ENCODE measurements at places on chromosomes 2 and 18.

GRCh38 chr2:95007822-95008221 is 17.7 kb upstream of the MAL start:
- no peak for DNase-seq

DNA sequence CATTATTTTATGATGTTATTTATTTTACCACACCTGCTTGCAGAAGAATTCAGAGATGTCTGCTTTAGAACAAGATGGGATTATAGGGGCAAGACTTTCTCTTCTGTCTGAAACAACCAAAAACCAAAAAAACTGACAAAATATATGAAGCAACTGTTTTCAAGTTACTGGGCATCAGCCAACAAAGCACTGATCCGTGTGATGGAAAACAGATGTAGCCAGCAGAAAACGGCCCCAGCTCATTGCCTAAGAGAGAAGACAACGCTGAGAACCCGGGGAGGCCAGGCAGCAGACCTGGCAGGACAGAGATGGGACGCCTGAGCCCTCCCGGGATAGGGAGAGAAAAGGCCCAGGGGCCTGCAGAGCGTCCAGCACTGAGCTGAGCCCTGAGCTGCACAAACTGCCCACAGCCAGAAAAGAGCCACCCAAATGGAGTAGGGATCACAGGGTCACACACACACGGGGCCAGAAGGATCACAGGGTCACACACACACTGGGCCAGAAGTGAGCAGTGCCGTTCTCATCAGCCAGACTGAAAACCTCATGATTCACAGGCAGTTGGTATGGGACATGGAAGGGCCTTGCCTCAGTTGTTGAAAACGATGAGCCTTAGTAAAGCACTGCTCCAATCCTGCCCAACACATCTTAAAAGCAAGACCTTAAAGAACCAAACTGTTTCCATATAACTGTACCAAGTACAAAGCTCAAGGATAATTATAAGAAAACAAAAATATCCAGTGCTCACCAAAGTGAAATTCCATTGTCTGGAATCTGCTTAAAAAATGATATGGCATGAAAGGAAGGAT is 12.1 kb downstream of the PXDN start:
- no peak for DNase-seq

GRCh38 chr2:215290980-215291599 is 20.8 kb upstream of the ATIC start:
- DNase-seq = no peak

DNA sequence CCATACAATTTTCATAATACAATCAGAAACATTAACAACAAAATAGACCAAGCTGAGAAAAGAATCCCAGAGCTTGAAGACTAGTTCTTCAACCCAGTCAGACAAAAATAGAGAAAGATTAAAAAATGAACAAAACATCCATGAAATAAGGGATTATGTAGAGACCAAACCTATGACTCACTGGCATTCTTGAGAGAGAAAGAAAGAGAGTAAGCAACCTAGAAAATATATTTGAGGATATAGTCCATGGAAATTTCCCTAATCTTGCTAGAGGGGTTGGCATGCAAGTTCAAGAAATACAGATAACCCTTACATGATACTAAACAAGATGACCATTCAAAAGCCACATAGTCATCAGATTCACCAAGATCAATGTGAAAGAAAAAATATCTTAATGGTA is 281.7 kb downstream of the CCDC85A start:
- DNase-seq = no peak

GRCh38 chr2:187525163-187525900 is 28.9 kb downstream of the TFPI start:
- DNase-seq = no peak

- no peak for DNase-seq
Measured at GRCh38 chr2:7748717-7749415, 831.7 kb downstream of the RNF144A start.

- no peak for DNase-seq
Measured at GRCh38 chr2:122704109-122704563, 948.7 kb downstream of the TSN start.

- no peak for DNase-seq
Measured at GRCh38 chr2:41966431-41966893, 81.4 kb upstream of the PKDCC start.

DNA sequence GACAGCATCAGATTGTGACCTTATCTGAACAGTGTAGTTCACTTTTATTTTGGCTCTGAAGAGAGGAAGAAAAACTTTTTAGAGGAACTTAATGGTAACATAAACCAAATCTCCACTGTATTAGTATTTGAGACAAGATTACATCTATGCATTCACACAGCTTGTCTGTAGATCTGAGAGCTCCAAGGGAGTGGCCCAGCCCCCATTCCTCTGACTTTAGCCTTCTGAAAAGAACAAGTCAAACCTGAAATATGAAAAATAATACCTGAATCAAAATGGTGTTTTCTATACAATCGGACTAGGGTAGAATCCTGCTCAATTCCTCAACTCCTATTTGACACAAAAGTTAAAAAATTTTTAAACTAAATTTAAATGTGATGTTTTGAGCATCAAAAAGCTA is 23.1 kb downstream of the STARD7 start:
- DNase-seq = no peak

DNA sequence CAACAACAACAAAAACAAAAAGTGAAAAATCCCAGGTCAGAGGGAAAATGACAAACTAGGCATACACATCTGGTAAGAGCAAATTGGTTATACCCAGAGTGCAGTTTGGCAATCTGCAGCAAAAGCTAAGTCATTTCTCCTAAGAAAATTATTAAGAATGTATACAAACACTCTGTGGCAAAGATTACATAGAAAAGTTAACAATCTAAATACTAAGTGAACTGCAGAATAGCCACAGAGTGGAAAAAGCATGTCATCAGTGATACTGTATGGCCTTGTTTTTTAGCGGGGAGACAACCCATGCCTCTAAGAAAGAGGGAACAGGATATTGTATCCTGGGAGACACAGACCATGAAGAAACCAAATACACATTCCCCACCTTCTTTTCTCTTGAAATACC is 136.0 kb upstream of the ITGB6 start:
- DNase-seq = no peak

DNA sequence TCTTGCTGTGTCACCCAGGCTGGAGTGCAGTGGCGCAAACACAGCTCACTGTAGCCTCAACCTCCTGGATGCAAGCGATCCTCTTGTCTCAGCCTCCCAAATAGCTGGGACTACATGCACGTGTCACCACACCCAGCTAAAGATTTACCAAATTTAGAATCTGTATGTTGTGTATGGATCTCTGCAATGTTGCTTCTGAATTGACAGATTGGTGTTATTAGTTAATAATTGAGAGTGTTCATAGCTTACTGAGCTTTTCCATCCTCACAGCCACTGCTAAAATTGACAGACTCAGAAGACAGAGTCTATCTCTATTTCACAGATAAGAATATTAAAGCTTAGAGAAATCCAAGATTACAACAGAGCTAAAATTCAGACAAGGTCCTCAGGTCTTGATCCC is 4.3 kb upstream of the NBAS start:
- no peak for DNase-seq

- DNase-seq = no peak
Measured at GRCh38 chr2:218444692-218445357, 25.9 kb downstream of the VIL1 start.

DNA sequence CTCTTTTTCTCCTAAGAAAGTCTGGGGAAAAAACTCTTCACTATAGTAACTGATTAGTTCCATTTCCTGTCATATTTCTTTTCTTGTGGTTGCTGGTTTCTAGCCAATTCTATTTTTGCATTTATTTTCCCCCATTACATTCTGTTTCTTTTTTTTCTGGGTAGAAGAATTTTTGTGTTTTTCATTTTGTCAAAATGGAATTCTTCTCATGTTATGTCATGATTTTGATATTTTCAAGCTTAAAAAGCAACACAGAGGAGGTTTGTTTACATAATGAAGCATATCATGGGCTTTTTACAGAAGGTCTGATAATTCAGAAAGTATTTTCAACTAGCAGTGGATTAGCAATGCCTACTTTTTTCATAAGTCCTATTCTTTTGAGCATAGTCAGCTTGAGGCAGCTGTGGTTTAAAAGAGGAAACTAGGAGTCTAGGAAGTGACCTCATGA is 102.0 kb downstream of the MAP2 start:
- no peak for DNase-seq

GRCh38 chr2:235555371-235555770 is 61.5 kb downstream of the AGAP1 start:
- no peak for DNase-seq

GRCh38 chr2:149077861-149078260 is 39.4 kb downstream of the LYPD6B start:
- no peak for DNase-seq

DNA sequence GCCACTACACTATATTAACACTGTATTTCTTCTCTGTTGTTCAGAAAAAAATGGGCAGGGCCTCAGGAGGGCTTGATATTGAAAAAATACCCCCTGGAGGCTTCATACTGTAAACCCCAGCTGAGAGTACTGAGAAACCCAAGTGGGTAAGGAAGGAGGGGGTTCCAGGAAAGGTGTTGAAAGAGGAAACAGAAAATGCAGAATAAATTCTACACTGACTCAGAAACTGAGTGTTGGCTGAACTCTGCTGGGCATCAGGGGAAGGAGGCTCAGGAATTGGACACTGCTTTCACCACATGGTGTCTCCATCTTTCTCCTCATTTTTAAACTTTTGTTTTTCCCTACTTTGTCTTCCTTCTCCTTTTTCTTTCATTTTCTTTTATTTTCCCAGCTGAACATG is 253.7 kb downstream of the DYM start:
- DNase-seq = no peak

GRCh38 chr2:71078624-71079023 is 10.2 kb downstream of the NAGK start:
- DNase-seq = no peak

GRCh38 chr2:19356545-19357401 is 1.6 kb downstream of the OSR1 start:
- no peak for DNase-seq

- no peak for DNase-seq
Measured at GRCh38 chr2:223486751-223487150, 115.4 kb downstream of the SCG2 start.

DNA sequence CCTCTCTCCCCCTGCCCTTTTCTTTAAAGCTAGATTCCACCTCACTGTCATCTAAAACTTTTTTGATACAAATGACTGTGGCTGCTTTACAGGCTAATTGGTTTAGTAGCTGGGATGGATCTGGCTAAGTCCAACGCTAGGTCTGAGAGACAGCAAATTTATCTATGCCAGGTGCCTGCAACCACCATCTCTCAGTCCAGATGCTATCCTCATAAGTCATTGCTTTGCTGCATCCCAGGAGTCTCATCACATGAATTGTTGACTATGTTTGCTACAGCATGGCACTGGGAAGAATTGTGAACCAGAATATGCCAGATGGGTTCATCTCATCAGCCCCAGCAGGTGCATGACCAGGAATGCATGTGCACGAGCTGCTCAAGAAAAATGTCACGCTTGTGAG is 100.0 kb upstream of the PID1 start:
- no peak for DNase-seq

- DNase-seq = no peak
Measured at GRCh38 chr2:232018181-232018580, 56.7 kb downstream of the DIS3L2 start.

DNA sequence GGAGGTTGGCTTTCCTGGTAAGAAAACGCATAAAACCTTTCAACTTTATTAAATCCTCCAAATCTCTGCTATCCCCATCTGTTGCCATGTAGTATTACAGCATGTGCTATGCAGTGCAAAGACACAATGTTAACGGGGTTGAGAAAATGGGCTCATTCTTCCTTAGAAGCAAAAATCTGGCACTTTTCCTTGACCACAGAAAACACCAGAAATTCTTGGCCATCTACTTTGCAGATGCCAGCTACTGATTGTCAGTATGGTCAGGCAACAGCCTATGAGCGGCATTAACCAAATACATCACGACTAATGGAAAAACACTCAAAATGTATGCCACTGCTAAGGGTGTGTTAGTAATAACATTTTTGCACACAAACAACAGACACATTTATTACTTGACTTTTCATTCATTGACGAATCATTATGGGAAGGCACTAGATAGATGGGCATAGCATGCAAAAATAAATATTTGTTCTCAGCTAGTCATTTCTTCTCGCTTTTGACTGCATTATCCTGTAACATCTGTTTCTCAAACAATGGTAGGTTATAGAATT is 65.2 kb upstream of the CRIM1 start:
- no peak for DNase-seq

GRCh38 chr2:112216167-112216566 is 38.7 kb downstream of the ZC3H8 start:
- no peak for DNase-seq

- no peak for DNase-seq
Measured at GRCh38 chr2:26245810-26246209, 1.1 kb downstream of the HADHB start.

- DNase-seq = no peak
Measured at GRCh38 chr2:163849756-163850435, 114.1 kb upstream of the FIGN start.

GRCh38 chr2:83115606-83116005 is 1343.5 kb downstream of the SUCLG1 start:
- no peak for DNase-seq

DNA sequence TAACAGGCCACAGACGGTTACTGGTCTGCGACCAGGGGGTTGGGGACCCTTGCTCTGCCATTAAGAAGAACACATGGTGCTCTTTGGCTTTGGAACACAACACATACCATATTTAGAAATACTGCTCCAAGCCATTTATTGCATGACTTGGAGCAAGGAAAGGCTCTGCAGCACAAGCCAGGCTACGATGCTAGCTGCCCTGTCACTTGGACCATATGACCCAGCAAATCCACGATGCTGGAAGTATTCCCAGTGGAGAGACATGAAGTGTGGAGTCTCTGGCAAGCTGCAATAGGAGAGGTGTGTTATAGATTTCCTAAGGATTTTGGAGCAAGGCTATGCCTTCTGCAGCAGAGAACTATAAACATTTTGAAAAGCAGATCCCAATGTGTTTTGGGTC is 171.2 kb downstream of the HAUS1 start:
- no peak for DNase-seq

All from activated T-helper 1 cell treated with anti-CD3 and anti-CD28 coated beads, Interleukin-2, amount 50 U/mL, for 16 hours (primary cell).